Tracheal epithelial cell (primary cell): ENCODE measurements at places on chromosomes 16 and 17. TPM values are rescaled to one million over a fixed set of nuclear protein-coding genes. Genes with fewer than 3 reads are reported as not detected.

DHODH gene
- total RNA-seq = 5.1 and 8.3 TPM in 2 replicates

FGF11 gene
- total RNA-seq = 23.7 and 32.8 TPM in 2 replicates

HID1 gene
- 2.4 and 3.4 TPM in 2 replicates for total RNA-seq

STAT3 gene
- total RNA-seq = 63.9 and 76.6 TPM in 2 replicates

MEFV gene
- total RNA-seq = under 0.01 TPM in 1 of 2 replicates, not detected in the other

PPP1R1B gene
- total RNA-seq = under 0.01 and 0.43 TPM in 2 replicates

OR2C1 gene
- 0.24 TPM in 1 of 2 replicates, not detected in the other for total RNA-seq

NOTUM gene
- not detected in 2 replicates for total RNA-seq

DLX4 gene
- not detected in 2 replicates for total RNA-seq

ATP2C2 gene
- 14.2 and 17.5 TPM in 2 replicates for total RNA-seq

TUBB3 gene
- 7.0 and 361 TPM in 2 replicates for total RNA-seq

PRR29 gene
- total RNA-seq = not detected in 2 replicates

CDH13 gene
- total RNA-seq = 35.2 and 41.9 TPM in 2 replicates

TMEM100 gene
- not detected in 2 replicates for total RNA-seq

NAT9 gene
- 34.0 and 37.7 TPM in 2 replicates for total RNA-seq
